HL-60 (cell line): ENCODE measurements at places on chromosomes 1 and 21.
A peak's percentile ranks its signal among the peaks of the same experiment; 100 is the strongest.

GRCh38 chr1:27049607-27050006 is 37.0 kb upstream of the TENT5B start:
- no peak for DNase-seq

DNA sequence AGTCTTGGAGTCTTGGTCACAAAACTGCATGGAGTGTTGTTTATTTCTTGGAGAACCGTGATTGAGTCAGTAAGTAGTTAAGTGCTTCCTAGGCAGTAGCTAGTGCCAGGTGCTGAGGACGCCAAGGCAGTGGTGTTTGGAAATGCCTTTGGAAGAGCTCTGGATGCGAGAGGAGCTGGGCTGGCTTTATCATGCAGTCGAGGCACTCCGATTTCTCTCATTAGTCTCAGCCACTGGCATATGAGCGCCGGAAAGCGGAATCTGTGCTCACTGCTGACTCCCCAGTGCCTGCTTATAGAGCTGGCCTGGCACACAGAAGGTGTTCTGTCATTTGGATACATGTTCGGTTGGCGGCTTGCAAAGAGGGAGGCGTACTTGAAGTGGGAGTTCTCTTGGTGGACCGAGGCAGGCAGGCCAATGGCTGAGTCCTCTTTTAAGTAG is 3.6 kb downstream of the TENT5C start:
- DNase-seq = no peak

- no peak for DNase-seq
Observed at GRCh38 chr1:168057921-168058320, 78.8 kb downstream of the GPR161 start.

DNA sequence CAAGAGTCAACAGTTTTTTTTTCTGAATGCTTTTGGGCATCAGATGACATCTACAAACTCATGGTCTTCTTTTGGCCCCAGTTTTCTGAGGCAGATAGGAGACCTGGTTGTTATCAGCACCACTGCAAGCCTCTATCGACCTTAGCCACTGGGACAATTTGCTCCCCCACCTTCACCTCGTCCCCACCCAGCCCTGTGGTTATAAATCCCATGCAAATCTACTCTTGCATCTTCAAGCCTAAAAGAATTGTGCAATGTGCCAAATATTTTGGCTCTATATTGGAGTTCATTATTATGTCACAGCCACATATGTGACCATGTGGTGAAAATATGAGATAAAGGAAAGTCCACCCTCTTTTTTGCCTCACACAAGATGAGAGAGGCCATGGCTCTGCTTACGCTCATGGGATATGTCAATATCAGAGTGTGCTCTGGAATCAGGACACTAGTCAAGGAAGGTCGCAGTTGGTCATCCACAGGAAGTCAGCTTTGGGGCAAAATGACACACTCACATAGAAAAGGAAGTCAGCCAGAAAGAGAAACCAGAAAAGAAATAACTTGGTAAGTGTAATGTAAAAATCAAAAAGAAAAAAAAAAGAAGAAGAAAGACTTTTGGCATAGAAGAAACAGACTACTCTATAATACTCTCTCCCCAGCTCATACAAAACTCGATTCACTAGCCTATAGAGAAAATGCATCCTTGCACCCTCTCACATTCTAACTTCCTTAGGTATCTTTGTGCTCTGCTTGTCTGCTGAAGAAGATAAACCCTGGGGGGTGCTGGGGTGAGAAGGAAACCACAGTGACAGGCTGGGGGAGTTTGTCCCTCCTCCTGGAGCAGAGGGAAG is 21.2 kb downstream of the SLC30A10 start:
- DNase-seq = peak; percentile 21

- DNase-seq = no peak
Observed at GRCh38 chr1:203028784-203029553, 2.7 kb downstream of the PPFIA4 start.

GRCh38 chr1:111392460-111392945 is 35.0 kb downstream of the OVGP1 start:
- DNase-seq = no peak

DNA sequence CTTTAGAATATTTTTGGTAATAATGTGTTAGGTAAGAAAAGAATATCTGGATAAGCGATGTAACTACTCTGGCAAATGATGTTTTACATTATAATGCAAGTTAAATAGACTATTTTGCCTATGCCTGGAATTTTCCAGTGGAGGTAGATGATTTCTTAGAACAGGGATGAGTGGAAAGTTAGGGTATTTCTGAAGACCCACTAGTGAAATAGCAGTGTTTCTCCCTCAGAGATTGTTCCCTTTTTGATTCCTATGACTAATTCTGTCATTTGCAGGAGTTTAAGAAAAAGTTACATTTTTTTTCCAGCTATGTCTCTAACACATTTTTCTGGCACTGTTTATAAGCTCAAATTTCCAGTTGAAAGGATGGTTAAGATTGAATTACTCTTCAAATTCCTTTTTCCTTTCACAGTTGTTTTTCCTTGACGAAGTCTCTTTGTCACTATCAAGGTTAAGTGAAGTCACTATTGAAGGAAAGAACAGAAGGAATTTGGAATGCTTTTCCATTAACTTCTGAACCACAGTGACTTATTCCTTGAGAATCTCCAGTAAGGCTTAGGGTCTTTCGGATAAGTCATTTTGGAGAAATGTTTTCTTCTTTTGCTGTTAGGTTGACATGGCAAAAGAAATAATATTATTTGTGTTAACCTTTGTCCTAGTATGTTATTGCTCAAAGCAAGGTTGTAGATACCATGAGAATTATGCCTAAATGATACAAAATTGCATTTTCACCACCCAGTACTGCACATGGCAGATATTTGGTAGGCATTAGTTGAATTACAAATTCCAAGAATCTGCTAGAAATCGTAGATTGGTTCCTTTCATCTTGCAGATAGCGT is 42.9 kb upstream of the ZNF326 start:
- no peak for DNase-seq

- DNase-seq = peak; percentile 26
Observed at GRCh38 chr1:71587961-71588360, 507.1 kb upstream of the ZRANB2 start.

- no peak for DNase-seq
Observed at GRCh38 chr21:42079939-42080787, 9.0 kb downstream of the UMODL1 start.
